A549 treated with CORT108297 at 1 μM for 4 hours (cell line): ENCODE measurements at places on chromosomes 3 and 15. TPM values are rescaled to one million over a fixed set of nuclear protein-coding genes. Genes with fewer than 3 reads are reported as not detected.

Gene SERPINI2
- not detected in 5 replicates for total RNA-seq

Gene CCR8
- total RNA-seq = not detected in 5 replicates

Gene CYP1A2
- total RNA-seq = not detected in 5 replicates

Gene EHD4
- total RNA-seq = 10.0 to 12.4 TPM (median 11.4 TPM) in 5 replicates

Gene OR5H6
- not detected in 5 replicates for total RNA-seq

Gene CCR3
- not detected in 5 replicates for total RNA-seq

Gene CASR
- total RNA-seq = not detected in 5 replicates

Gene MASP1
- total RNA-seq = 0.09 TPM in 1 of 5 replicates, not detected in the others

Gene TRPM1
- total RNA-seq = not detected in 5 replicates

Gene GOLGA6A
- 0.05 to 0.10 TPM (median 0.06 TPM) in 4 of 5 replicates, not detected in the other for total RNA-seq

Gene SUSD5
- 3.0 to 4.4 TPM (median 3.1 TPM) in 5 replicates for total RNA-seq

Gene CERS3
- total RNA-seq = not detected in 5 replicates
